Stimulated activated CD4-positive, alpha-beta T cell treated with anti-CD3 and anti-CD28 coated beads, TNF-alpha, amount 100 ng/mL, for 24 hours (primary cell): ENCODE measurements at places on chromosomes 3 and 15.

- no peak for DNase-seq
These were observed 42.4 kb downstream of the MYO5A start for GRCh38 chr15:52486003-52486996.

- DNase-seq: no peak
These were observed 783.3 kb upstream of the CADM2 start for GRCh38 chr3:84175449-84175848.

DNA sequence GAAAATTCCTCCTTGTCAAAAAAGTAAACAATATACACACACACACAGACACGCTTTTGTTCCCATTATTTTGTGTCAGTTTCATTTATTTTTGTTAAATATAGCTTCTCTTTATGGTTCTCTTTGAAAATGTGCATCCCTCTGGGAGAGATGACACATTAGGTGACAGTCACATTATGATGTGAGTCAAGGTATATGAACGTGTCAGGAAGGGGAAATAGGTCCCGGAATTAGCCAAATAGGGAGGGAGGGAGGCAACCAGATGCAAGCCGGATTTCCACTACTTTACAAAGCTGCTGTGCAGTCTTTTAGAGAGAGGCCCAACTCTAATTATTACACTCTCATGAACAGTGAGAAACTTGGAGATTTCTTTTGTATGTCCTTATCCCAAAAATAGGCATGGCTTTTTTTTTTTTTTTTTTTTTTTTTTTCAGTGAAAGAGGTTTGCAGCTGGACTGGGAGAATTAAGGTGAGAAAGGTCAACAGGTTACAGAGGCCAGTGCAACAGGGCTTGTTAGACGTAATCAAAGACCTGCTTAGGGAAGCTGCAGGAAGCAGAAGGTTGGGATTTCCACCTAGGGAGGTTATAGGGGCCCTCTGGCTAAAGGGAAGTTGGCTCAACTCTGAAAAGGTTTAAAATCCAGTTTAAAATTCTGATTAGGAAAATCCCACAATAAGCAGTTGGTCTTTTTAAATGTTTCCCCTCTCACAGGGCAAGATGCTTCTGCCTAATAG is 240.5 kb upstream of the UBE2E1 start:
- DNase-seq: no peak

DNA sequence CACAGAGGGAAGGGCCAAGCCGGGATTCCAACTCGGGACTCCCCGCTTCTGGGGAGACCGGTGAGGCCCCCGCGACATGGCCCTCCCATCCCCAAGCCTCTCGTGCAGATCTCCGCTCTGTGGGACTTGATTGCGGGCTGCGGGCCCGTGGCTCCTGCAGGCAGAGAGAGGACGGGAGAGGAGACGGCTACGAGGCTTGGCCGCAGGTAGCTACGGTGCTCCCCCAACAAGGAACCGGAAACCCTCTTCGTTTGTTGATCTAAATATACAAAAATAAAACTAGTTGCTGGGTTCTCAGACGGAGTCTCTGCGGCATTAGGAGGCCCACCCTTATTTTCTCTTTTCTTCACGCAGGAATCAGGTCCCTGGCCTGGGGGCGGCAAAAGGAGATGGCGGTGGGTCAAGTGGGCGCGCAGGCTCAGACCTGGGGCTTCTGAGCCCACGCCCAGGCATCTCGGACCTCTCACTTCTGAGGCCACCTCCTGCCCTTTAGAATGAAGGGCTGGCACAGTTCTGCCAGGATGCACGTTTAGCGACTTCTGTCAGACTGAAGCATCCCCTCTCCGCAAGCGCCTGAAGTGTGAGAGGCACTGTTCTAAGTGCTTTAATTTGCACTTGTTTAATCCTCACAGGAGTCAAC is 10.9 kb downstream of the GNB5 start:
- DNase-seq: no peak

DNA sequence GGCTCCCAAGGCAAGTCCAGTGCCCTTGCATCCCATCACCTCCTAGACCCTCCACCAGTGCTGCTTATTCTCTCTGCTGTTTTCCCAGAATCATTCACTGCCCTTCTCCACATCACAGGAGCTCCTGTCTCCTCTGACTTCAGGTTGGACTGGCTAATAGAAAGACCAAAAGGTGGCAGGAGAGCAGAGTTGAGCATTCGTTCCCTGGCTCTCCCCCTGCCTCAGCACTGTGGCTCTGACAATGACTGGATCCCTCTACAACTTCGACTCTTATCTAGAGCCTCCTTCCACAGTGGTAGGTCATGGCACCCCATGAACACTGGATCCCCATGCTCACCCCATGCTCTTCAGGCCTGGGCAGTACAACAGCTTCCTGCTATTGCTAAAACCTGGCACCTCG is 243.6 kb downstream of the LRRN1 start:
- DNase-seq: no peak

DNA sequence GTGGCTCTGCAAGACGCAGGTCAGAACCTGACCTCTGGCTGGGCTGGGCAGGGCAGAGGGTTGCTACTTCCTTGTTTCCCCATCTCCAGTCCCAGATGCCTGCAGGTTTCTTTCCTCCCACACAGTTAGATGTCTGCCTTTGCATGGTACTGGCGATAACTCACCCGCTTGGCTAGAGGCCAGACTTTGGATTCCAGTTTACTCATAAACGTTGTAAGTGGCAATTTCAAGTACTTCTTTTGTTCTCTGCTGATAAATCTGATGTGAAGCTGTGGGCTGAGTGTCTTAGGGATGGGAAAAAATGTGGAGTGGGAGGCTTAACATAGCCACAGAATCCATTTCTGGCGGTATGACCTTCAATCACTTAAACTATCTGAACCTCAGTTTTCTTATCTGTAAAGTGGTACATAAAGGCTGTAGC is 194.2 kb downstream of the EBLN2 start:
- DNase-seq: no peak

- DNase-seq: no peak
These were observed 97.7 kb upstream of the NUDT16 start for GRCh38 chr3:131283862-131284261.

- DNase-seq: no peak
These were observed 39.7 kb downstream of the NPTN start for GRCh38 chr15:73593304-73594074.

DNA sequence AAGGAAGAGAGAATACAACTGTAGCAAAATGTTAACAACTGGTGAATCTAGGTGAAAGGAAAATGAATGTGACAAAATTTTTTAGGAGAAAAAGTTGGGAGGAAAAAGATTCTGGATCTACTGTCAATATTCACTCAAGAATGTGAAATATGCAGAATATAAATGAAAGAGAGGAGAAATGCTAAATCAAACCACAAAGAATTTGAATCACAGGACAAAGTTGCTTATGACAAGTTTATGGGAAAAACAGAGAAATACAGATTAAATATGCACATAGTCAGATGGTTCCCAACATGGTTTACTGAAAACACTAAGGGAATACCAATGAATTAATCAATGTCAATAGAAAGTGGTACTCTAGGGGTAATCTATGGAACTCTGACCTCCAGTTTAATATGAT is 27.6 kb downstream of the C3orf33 start:
- no peak for DNase-seq

DNA sequence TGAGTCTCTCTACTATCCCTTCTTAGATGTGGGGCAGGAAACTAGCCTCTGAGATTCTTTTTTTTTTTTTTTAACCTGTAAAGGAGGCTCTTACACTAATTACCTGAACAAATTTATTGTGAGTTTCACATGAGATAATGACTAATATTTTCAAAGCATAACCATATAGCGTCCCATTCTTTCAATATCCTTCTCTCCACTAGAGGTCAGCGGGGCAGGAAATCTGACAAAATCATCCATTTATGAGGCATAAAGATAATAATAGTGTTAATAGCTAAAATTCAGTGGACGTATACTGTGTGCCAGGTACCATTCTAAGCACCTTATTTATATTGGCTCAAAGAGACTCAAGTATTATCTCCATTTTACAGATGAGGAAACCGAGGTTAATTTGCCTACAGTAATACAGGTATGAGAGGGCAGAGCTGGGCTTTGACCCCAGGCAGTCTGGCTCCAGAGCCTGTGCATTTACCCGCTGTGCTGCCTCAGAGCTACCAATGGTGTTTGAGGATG is 16.3 kb upstream of the SMAD6 start:
- DNase-seq: no peak

GRCh38 chr3:143002083-143002712 is 828 bp downstream of the U2SURP start:
- DNase-seq: peak; percentile 4

- DNase-seq: no peak
These were observed 34.3 kb upstream of the TRAK1 start for GRCh38 chr3:42056840-42057239.

DNA sequence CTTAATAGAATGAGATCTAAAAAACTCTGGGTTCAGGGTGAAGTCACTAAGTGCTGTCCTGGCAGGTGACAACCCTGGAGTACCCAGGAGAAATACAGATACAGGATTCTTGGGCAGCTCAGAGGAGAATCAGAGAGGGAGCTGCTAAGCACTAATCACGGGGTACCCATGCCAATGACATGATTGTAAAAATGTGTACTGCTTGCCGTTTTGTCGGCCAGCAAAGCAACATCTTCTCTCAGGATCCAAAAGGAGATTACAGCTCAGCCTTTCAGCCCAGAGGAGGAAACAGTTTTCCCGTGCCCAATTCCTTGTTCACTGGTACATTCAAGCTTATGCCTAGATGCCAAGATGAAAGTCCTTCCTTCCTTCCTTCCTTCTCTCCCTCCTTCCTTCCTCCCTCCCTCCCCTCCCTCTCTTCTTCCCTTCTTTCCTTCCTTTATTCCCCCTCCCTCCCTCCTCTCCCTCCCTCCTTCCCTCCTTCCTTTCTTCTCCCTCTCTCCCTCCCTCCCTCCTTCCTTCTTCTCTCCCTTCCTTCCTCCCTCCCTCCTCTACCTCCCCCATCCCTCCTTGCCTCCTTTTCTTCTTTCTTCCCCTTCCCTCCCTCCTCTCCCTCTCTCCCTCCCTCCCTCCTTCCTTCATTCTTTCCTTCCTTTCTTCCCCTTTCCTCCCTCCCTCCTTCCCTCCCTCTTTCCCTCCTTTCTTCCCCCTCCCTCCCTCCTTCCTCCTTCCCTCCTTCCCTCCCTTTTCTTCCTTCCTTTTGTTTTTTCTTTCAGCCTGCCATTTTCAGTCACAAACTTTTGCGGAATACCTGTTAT is 4.1 kb upstream of the MINAR1 start:
- no peak for DNase-seq

DNA sequence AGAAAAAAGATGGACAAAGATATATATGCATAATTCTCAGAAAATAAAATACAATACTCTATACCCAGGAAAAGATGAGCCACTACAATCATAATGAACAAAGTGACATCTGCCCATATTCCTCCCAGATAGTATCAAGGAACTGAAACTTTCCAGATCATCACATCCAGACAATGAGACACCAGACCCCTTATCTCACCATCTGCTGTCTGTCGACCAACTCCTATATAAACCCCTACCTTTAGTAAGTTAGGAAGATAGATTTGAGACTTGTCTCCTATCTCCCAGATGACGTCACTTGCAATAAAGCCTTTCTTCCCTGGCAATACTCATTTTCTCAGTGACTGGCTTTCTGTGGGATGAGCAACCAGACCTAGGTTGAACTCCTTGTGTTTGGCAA is 1071.6 kb downstream of the PLOD2 start:
- DNase-seq: no peak

- DNase-seq: no peak
These were observed 4.1 kb upstream of the MYO1E start for GRCh38 chr15:59376733-59377132.

DNA sequence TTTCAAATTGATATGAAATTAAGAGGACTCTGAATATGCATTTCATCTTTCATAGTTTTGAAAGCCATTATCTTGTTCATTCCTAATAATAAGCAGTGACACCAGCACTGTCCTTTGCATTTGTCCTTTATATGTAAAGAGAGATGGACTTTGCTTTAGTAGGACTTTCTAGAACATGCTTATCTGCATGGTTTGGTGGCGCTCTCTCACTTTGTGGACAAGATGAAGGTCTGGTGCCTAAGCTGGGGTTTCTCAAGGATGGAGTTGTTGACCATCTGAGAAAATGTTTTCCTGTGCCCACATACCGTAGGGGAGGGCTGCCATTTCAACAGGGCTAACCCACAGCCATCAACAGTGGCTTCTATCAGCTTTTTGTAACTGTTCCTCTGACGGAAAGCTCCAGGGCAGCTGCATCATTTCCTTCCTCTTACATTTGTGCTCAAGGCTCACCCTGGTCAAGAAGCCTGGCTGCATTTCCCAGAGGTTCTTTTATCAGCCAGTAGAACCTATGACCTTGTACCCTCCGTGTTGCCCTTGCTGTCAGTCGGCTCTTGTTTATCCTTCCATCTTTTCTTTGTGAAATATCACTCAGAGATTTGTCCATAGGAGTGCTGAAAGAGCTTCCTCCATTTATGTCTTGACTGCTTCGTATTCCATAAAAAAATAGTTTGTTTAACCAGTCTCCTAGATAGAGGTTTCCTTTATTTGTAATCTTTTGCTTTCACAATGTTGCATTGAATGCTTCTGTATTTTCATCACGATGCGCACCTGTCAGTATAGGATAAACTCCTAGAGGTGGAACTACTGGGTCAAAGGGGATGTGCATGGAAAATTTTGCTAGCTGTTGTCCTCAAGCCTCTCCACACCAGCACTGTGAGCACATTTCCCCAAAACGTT is 44.6 kb downstream of the ABHD2 start:
- no peak for DNase-seq

- no peak for DNase-seq
These were observed 490.3 kb downstream of the MECOM start for GRCh38 chr3:169173231-169173630.

DNA sequence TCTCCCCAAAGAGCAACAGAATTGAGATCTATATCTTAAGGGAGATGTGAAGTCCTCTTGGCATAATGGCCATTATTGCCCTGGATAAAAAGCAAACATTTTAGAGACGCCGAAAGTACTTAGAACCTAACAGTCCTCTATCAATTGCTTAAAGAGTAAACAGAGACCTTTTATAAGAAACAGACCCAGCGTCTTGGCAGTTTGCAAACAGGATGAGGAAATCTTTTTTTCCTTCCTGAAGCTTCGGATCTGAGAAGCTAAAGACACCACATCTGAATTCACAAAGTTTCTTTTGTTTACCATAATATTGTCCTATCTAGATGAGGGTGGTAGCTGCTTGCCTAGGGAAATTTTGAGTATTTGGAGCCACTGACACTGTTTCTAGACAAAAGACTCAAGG is 59.9 kb upstream of the LIMD1 start:
- DNase-seq: no peak

DNA sequence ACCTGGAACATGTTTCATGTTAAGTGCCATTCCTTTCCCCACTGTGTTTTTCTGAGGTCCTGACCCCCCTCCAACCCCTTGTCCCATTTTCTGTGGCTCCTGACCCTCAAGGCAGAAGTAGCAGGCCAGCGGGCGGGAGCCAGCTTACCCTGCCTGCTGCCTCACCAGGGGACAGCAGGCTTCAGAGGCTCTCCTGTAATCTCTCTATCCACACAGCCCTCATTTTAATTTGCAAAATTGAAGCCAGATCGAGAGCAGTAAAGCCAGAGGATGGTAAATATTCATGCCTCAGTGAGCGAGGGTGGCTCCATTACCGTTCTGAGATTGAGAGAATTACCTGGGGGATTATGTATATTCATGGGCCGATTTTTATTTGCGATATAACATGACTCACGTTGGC is 147.6 kb downstream of the DNAJB8 start:
- DNase-seq: no peak
